ENCODE measurements at places on chromosomes 6 and 20.

DNA sequence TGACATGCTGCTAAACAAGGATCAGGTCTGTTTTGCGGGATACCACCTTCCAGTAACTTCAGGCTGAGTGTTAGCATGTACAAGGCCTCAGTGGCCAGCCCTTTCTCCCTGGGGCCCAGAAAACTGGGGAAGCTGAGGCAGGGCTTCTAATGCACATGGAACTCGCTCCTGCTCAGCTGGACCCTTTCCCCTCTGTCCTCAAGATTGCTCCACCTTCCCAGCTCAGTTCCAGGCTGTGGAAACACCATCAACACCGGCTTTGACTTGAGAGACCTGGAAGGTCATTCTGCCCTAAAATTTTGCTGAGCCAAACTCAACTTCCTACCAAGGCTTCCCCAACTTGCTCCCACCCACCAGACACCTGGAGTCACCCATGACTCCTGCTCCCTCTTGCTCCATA is 4.2 kb upstream of the BLCAP start:
- DNase-seq = no peak

DNA sequence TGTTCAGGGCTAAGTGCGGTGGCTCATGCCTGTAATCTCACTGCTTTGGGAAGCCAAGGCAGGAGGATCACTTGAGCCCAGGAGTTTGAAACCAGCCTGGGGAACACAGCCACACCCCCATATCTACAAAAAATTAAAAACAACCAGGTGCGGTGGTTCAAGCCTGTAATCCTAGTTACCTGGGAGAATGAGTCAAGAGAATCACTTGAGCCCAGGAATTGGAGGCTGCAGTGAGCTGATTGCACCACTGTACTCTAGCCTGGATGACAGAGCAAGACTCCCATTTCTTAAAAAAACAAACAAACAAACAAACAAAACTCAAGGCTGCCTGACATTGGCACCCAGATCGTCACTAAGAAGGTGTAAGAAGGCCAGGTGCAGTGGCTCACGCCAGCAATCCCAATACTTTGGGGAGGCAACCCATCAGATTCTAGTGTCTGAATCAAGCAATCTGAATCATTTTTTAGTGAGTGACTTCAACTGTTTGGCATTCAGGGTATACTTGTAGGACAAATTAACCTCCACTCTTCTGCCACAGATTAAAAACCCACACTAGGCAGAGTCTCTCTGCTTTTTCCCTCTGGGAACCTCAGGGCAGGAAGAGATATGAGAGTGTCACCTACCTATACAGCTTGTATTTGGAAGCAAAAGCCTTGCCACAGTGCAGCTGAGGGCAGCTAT is 6.1 kb downstream of the PLAGL2 start:
- DNase-seq = no peak

DNA sequence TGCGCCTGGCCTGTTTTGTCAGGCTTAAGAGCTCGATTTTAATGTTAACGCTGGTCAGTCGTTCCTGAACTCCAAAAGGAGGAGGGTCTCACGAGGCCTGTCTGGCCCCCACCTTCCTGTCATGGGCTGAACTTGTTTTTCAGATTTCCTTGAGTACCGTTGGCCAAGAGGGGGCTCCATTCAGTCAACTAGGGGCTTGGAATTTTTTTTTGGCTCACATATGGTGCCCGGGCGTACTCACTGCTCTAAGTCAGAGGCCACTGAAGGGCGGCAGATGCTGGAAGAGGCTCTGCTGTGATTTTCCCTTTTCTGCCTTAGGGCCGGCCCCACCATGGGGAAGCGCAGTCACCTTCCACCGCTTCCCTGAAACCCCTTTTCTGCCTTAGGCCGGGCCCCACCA is 6.9 kb upstream of the BIRC7 start:
- DNase-seq = no peak

- no peak for DNase-seq
Observed at GRCh38 chr6:93327857-93328256, 91.5 kb downstream of the EPHA7 start.

DNA sequence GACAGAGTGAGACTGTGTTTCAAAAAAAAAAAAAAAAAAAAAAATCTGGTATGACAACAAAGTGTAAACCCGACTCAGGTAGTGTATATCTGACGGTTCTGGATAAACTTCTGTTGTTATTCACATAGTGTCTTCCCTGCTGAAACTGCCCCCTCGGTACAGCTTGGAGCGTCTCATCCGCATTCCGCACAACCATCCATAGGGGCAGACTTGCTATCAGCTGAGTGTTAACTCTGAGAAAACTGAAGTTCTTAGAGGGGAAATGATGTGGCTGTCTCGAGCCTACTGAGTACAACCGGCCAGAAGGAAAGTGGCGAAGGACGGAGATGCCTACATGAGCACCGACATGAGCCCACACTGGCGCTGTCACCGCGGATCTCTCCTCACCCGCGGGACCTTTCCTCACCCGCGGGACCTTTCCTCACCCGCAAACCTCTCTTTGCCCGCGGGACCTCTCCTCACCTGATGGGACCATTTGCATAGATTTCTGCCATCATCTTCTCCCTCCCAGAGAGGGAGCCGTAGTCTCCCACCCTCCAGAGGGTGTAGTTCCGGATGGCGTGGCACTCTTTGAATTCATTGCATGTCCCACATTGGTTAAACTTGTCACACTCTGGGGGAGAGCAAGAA is 9.8 kb downstream of the CTSZ start:
- DNase-seq = no peak

DNA sequence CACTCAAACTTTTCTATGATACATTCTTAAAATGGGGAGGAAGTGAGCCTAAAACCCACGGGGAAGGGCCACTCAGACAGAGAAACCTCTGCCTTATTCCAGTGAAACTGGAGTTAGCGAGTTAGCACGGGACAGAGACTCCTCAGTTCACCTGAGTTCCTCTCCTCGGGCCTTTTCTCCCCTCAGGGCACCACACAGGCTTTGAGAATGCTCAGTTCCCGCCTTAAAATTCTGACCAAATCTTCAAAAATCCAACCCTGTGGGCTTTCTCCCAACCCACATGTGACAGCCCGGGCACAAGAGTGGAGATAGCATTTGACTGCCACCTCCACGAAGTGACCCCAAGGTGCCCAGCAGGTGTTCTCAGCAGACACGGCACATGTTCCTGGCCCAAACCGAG is 204.3 kb downstream of the SMOC2 start:
- DNase-seq = no peak

DNA sequence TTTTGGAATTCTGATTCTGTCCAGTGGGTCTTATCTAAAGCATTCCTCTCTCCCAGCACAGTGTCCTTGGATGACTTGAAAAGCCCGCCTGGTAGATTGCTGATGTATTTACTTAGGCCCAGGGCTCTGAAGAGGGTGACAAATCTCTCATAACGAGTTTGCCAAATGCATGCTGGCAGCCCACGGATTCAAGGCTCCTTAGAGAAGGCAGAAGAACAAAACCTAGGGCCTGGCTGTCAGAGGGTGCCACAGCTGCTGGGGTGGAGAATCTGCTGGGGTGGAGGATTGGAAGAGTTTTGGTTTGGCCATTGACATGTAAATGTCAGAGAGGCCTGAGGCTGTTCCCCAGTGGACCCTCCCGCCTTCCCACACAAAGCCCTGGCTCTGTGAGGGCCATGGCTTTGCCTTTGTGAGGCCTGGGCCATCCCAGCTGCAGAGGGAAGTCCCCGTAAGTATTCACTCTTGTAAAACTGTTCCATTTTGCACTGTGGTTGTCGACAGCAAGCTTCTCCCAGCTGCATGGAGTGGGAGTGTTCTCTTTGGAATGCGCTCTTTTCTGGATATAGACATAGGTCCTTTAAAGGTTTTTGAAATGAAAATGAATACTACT is 50.3 kb downstream of the ANKRD6 start:
- no peak for DNase-seq

DNA sequence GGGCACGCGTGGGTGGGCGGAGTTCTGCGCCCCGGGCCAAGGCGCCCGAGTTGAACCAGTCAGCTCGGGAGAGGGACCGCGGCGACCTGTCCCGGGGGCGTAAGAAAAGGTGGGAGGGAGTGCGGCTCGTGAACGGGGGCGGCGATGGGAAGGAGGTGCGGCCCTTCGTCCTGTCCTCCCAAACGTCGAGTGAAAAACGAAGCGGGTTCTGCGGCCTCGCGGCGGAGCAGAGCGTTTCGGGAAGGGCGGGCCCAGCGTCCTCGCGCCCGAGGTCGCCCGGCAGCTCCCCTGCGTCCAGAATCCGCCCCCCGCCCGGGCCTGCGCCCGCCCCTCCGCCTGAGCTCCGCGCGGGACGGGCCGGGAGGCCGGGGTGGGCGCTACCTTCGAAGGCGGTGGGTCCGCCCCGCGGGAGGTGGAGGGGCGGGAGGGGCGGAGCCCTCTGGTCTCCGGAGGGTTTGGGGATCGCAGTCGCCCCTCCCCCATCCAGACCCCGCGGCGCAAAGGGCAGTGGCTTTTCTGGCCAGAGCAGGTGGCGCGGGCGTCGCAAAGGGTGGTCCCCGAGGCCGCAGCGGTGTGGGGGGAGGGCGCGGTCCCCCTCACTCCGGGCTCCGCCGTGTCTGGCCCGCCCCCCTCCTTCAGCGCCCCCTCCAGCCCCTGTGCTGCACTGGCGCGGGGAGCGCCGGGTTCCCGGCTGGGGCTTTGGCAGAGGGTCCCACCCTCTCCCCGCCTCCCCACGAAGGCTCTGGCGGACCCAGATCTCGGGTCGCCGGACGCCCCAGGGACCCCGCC is 838 bp downstream of the STMN3 start:
- DNase-seq = peak; percentile 26

DNA sequence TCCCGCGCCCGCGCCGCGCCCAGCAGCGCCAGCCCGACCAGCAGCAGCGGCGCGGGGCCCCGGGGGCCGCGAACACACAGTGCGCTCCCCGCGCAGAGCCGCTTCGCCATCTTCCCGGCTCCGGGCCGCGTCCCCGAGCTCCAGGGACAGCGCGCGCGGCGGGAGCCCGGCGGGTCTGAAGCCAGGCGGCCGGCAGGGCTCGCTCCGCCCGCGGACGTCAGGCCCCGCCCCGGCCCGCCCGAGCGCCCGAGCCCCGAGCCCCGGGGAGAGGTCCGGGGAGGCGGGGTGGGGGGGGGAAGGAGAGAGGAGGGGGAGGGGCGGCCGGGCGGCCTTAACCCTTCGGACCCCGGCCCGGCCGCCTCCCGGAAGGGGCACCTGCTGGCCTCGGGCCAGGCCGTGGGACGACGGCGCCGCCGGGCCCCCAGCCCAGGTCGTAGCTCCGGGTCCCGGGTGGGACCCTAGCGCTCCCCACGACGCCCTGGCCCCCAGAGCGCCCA is at the start of gene LAMA5:
Gene LAMA5, minus strand, starts transcription at position 177 of the 497 bp plus-strand sequence. Its CDS starts 67 bp downstream, at position 110.
- peak; percentile 45 for DNase-seq

DNA sequence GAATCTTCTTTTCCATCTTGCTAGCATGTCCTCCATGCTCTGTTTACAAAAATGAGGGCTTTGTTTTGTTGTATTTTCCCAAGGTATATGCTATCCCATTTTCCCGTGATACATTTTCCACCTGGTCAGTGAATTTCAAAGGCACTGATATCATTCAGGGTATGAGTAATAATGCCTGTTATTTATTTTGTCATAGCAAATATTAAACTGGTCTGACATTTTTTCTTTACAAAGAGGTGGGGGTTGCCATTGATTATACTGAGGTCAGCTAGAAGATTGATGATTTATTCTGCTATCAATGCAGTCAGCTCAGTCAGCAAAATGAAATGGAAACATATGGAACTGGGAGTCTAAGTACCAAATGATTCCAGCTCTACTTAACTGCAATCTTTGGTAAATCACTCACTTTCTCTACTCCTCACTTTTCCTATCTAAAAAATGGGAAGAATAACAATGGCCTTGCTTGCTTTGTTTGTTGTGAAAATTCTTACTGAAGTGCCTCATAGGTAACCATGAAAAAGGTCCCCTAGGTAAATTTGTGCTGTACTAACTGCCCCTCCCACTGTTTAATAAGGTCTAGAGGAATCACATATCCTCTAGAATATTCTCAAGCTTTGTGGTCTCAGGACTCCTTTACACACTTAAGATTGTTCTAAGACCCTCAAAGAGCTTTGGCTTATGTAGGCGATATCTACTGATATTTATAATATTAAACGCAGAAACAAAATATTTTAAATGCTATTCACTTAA is 64.0 kb downstream of the ARHGAP18 start:
- DNase-seq = no peak

DNA sequence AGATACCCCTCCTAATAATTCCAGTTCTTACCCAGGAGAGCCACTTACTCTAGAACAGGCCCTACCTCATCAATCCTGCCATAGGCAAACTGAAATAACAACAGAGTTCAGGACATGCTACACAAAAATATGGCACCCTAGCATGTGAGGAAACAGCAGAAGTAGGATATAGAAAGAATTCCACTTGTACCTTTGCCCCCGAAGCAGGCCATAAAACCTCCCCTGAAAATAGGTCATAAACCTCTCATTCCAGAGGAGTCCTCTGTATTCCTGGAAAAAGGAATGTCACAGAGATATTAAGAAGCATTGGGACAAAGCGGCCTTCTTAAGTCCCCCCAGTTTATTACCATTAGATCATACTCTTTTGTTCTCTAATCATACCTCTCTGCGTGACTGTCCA is 504.3 kb upstream of the MARCKS start:
- no peak for DNase-seq

- DNase-seq = no peak
Observed at GRCh38 chr6:132703936-132704335, 9.9 kb downstream of the VNN1 start.

- no peak for DNase-seq
Observed at GRCh38 chr6:118630923-118631322, 20.5 kb downstream of the CEP85L start.

DNA sequence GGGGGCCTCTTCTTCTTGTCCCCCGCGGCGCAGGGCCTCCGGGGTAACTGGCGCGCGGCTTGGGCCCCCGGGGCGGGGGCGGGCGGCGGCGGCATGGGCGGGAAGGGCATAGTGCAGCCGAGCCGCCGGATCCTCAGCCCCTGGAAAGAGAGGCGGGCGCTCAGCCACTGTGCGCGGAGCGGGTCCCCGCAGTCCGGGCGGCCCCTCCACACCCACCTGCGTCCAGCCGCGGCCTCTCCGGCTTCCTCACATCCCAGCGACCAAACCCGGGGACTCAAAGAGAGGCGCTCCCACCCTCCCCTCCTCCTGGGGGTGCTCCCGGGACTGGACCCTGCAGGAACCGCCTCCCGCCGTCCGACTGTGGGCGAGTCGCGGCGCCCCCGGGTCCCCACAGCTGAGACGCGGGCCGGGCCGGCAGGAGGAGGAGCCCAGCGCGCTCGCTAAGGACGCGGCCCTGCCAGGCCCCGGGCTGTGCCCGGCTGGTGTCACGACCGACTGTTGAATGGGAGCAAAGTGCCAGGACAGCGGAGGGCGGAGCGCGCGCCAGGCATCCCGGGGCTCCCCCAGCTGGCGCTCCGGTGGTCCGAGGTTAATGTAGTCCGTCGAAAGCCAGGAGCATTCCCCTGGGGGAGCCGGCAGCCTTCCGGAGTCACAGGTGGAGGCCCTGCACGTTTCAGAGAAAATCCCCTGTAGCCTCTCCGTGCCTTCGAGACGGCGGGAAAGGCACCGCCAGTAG is at the start of gene PRR18:
Gene PRR18, minus strand, starts transcription at position 360 of the 736 bp plus-strand sequence. Its CDS starts 250 bp downstream, at position 110.
- no peak for DNase-seq
